Activated T-cell treated with anti-CD3 and anti-CD28 coated beads for 48 hours (primary cell): ENCODE measurements at places on chromosomes 2 and 18.

GRCh38 chr18:30713299-30713698 lies 329.2 kb downstream of the DSC3 start:
- DNase-seq = no peak

DNA sequence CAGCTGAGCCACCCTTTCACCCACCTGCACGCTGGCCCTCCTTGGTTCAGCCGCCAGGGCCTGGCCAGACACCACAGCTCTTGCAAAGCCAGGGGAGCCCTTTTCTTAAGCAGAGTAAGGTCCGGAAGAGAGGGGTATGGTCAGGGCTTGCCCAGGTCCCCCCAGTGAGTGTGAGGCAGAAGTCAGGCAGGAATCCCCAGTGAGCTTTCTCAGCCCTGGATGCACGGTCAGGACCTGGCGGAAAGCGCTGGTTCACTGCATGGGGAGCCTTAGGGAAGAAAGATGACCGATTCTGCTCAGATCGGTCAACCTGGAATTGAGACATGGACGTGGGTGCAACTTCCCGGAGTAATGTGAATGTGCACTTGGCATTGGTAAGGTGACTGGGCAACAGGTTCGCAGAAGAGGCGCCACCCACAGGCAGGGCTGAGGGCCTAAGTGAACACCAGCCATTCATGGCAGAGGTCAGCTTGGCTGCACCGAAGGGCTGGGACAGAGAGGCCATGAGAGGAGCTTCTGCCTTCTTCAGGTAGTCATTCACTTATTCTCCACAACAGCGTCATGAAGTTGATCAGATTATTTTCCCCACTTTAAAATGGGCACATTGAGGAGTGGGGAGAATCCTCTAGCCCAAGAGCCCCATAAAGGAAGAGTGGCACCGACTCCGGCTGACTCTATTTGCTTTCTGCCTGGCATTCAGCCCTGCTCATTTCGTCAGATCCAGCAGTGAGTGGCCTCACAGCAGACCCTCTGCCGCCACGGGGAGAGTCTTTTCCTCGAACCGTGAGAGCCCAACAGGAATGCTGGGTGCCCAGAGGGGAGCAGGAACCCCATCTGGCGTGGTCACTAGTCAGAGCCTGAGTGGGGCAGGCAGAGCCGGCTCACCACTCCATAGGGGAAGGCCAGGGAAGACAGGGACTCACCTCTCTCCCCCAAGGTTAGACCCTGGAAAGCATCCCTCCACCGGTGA lies 35.8 kb downstream of the SCTR start:
- DNase-seq = no peak

DNA sequence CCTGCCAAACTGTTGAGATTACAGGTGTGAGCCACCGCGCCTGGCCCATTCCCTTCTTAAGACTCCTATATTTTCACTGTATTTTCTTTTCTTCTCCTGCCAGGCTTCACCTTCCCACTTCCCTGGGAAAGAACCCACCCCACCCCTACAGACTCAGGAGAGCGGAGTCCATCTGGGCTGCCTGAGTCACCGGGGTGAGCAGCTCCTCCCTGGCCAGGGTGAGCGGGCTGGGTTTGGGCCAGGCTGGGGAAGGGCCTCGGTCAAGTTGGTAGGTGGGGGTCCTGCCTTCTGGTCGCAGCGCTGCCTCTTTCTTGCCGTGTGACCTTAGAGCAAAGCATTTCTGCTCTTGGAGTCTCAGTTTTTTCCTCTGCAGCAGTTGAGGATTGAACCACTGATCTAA lies 2.1 kb upstream of the GAREM2 start:
- DNase-seq = no peak

- DNase-seq = no peak
Measured at GRCh38 chr2:121588357-121588756, 57.7 kb downstream of the RNU4ATAC start.

DNA sequence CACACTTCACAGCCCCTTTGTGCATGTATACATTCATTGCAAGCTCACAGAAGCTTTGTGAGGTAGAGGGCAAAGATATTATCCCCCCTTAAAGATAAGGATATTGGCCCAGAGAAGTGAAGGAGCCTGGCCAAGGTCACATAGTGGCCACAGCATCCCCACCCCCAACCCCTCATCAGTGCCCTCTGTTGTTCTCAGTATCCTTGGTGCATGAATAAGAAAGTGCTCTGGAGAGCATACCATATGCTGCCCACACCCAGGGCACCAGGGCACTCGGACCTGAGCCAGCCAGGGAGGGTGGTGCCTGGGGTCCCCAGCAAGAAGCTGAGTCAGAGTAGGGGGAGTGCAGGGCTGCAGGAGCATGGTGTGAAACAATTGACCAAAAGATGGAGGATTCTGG lies 3.3 kb downstream of the DYSF start:
- DNase-seq = no peak

DNA sequence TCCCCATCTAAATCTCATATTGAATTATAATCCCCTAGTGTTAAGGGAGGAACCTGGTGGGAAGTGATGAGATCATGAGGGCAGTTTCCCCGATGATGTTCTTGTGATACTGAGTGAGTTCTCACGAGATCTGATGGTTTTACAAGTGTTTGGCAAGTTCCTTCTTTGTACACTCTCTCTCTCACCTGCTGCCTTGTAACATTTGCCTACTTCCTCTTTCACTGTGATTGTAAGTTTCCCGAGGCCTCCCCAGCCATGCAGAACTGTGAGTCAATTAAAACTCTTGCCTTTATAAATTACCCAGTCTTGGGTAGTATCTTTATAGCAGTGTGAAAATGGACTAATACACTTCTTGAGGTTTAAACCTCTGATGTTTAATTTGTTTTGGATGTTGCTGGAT lies 177.5 kb downstream of the CD8B2 start:
- DNase-seq = no peak

DNA sequence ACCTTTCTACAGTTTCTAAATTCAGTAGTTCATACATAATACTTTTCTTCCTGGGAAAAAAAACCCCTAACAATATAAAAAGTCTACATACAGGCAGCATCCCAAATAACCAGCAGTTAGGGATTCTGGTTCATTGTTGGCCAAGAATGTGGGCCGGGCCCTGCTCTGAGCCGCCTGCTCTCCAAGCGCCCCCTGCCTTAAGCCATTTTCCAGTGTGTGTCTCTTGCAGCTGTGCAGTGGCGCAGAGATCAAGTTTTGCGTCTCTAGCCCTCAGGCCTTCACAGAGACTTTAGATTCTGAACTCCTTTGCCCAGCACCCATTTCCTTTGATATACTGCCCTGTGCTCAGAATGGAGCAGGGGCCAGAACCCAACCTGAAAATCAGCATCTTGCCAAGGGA lies 32.9 kb downstream of the RMC1 start:
- DNase-seq = no peak

DNA sequence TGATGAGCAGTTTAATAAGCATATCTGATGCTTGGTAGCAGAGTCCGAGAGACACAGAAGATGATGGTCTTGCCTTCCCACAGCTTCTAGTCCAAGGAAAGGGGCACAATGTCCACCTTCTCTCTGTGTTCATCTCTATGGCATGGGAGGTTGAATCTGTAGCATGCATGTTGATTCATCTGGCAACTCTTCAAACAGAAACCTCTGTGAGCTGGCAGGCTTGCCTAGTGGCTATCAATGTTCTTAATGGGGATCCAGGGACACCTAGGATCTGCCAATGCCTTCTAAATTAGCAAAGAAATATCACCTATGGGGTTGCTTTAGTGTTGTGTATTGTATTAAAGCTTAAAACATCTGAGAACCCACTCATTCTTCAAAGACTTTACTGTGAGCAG lies 170.8 kb downstream of the INO80D start:
- DNase-seq = no peak

GRCh38 chr2:152386266-152386665 lies 51.3 kb downstream of the FMNL2 start:
- no peak for DNase-seq

DNA sequence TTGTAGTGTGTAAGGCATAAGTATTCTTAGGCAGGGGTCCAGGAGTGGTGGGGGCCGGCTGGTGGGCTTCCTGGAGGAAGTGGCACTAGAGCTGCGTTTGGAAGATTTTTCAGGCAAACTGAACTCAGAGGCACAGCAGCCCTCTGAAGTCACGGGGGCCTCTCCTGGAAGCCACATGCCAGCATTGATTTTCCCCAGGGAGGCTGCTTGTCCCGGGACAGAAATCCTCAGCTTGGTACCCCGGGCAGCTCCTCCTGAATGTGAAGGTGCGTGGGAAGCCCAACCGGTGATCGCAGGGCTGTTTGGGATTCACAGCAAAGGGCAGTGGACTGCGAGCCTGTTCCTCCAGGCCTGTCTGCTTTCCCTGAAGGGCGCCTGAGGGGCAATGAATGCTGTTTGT lies 1.6 kb upstream of the PDIA6 start:
- DNase-seq = no peak

GRCh38 chr2:44295633-44296359 lies 20.5 kb downstream of the SLC3A1 start:
- no peak for DNase-seq

DNA sequence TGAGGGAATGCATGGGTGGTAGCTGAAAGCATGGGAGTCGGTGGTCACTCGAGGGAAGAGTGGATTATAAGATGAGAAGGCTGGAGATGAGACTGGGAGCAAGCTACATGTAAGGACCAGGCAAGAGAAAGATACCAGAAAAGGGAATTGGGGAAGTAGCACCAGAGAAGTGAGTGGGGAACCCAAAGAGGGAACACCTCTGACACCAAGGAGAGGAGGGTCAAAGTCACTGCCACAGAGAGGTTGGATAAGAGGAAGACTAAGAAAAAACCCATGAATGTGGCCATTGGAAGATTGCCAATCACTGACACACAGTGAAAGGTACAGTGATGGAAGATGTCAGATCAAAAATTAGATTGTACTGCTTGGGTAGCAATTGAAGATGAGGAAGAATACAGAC lies 473.9 kb downstream of the BCL11A start:
- no peak for DNase-seq

DNA sequence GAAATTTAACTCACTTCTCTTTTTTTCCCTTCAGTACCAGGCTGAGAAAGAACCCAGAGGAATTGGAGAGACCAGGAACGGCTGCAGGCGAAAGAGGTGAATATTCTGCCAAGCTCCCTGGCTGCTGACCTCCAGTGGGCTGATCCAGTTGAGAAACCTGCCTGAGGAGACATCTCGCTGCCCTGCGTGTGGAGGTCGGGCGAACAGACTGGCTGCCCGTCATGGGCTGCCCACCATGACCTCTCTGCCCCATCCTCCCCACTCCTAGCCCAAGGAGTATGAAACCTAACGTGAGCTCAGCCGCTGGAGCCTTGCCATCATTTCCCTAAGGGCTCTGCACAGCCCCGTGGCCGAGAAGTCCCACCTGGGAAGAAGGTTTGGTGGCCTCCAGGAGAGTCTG lies 148.8 kb upstream of the SALL3 start:
- DNase-seq = no peak

- DNase-seq = no peak
Measured at GRCh38 chr2:191026377-191026776, 12.4 kb upstream of the STAT1 start.
